GOT3 (cell line): ENCODE measurements at places on chromosomes 2 and 18.

DNA sequence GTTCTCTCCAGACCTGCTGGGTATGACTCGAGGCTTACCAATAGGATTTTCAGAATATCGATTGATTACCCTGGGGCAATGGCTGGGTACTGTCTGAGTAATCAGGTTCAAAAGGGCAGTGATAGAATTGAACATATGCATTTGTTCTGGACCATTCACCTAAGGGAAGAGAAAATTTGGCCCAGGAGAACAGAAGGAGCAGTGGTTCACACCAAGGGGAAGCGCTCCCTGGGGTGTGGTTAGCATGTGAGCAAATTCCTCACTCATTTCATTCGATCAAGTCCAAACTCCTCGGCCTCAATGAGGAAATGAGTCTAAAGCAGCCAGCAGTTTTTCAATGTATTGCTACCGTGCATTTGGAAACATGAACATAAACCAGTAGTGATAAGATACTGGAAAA, 55.6 kb downstream of the CYP26B1 start:
- DNase-seq, result no peak

DNA sequence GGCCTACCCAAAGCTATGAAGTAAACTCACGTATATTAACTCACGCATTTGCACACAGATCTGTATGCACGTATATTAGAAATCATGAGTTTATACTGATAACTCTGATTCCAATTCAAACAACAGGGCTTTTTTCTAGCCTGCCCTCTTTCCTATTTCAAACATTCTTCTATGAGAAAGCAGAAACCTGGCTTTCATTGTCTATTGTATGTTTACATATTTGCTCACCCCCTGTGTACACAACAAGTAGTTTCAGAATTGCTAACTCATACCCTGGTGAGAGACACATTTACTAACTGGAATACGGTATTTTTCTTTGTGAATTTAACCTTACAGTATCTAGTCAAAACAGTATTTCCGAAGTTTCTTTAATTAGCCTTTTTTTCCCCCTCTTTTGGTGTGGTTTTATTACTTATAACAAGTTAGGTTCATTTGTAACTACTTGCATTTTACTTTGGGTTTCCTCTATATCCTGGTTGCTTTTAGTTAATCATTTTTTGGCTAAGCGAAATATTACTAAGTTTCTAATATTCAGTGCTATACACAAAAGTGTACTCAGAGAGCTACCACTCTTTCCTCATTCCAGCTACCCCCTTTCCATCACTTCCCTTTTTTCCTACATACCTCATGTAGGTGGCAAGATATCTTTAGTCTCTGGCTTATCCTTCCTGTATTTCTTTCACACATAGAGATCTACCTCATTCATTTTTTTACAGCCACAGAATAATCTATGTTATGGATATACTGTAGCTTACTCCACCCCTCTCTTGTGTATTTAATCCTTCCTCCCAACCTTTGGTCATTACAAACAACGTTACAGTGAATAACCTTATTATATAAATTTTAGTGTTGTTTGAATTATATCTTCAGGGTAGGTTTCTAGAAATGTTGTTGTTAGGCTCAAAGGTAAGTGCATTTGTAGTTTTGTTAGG, 112.7 kb upstream of the BCL2L11 start:
- DNase-seq, result no peak

DNA sequence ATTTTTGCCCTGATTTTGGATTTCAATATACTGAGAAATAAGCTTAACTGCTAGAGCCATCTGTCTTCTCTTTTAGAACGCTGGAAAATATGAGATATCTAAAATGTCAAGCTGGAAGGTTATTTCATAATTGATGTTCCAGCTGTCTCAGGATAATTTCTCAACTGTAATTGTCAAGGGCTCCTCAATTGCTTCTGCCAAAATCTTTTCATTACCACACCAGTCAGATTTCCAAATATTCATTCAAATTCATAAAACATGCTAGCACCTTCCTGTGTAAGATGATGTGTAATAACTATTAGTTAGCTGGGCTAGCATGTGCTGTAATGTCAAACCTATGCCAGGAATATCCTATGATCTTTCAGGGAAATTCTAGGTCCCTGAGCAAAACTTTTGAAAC, 88.1 kb downstream of the TNFRSF11A start:
- DNase-seq, result no peak

DNA sequence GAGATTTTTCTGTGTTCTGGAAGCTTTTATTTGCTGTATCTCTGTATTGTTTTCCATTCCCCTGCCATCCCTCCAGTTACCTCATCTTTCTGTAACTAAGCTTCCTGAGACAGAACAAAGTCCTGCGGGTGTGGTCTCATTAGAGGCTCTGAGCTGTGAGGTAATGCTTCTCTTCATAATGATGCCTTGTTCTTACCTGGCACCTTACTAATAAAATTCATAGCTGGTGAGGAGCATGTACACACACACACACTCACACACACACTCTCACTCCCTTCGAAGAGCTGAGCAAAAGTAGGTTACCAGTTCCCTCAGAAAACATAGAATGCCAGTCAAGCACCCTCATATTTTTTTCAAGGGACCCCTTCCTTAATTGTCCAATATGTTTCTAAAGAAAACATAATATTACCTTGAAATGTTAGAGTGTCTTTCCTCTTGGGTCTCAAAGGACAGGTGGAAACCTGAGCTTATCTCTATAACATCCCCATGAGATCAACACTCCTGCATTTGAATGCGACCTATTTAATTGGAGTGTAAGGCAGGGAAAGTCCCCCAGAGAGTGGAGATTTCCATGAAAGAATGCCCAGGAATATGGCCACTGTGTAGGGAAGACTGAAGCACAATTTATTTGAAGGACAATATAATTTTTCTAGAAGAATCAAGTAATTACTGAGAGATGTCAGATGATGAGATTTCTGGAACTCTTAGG, 161.6 kb upstream of the NCK2 start:
- DNase-seq, result no peak

DNA sequence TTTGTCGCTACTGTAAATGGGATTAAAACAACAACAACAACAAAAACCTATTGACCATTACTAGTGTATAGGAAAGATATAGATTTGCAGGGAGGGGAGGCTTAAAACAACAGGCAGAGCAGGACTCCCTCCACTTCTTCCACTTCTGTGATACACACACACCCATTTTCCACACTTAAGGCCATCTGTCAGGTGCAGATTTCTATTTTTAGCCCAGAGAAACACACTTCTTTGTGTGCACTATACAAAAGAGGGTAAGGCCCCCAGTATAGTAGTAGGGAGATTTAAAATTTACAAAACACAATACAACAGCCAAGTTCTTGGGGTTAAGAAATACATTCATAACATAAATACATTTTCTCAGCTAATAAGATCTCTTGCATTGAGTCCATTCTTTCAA, 22.4 kb downstream of the PTPN2 start:
- DNase-seq, result no peak

DNA sequence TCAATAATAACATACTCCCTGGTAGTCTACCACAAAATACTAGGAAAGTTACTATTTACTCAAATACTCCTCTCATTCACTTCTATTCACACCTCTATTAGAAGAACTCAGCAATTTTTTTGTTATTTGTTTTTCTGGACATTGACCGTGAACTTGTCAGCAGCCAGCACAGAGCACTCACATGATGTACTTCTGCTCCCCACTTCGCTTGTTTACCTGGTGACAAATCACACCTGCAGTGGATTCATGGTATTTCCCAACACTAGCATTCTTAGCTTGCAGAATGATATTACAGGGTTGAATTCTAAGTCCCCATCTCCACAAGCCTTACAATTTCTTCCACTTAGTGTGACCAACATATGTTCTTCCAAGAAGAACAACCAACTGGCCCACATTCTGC, 238.2 kb downstream of the SATB2 start:
- no peak for DNase-seq

DNA sequence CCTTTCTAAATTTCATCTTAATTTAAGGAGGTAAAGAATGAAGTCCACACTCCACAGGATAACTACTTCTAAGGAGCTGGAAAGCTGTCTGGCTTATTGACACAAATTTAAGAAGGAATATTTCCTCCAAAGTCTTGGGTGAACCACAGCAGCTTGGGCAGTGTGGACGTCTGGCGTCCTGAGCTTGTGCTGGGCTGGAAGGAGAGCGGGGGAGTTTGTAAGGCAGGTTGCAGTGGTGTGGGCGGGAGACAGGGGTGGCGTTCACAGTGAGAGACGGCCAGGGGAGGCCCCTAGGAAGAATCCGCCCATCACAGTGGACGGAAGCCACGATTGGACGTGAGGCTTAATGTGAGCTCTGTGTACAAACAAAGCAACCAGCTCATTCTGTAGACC, 25.7 kb downstream of the ADI1 start:
- DNase-seq, result no peak

GRCh38 chr2:113406114-113406513, 31.4 kb upstream of the ZNG1B start:
- DNase-seq, result no peak

DNA sequence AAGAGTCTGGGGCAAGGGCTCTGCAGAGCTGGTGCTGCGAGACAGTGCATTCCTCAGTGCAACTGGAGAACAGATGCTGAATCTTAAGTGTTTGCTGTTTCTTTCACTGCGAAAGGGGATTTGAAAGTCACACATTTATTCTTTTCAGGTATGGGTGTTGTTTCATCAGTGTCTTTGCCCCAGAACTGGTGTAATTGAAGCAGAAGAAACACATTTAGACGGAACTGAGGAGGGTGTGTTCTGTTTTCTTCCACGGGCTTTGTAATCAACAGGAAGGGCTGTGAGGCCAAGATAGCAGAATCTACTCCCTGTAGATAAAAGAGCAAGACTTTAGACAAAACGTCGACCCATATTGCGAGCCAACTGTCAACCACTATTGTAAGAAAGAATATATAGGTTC, 151.9 kb downstream of the EPHA4 start:
- no peak for DNase-seq

DNA sequence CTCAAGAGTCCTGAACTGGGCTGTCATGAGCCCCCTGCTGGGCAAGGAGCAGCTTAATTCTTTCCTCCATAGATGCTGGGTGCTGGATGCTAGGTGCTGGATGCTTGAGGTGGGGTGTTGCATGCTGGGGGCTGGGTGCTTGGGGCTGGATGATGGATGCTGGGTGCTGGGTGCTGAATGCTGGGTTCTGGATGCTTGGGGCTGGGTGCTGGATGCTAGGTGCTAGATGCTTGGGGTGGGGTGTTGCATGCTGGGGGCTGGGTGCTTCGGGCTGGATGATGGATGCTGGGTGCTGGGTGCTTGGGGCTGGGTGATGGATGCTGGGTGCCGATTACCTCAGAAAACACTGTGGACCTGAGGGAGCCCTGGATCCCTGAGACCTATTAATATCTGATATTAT, 837.7 kb downstream of the GALR1 start:
- DNase-seq, result no peak

DNA sequence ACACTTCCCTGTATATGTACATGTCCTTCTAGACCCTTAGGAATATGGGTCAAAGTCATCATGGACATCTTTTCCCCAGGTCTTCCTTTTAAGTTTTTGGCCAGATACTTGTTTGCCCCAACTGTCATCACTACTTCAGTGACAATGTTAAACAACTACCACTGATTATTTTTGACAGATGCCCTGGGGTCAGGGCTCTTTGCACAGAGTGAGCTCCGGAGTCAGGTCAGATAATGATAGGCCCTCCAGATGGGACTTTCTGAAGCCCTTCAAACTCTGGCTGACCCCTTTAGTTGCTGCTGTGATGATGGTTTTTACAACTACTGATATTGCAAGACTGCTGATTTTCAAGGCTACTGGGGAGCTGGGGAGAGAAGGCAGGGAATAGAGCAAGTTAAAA, 449.4 kb upstream of the HS6ST1 start:
- DNase-seq, result no peak

DNA sequence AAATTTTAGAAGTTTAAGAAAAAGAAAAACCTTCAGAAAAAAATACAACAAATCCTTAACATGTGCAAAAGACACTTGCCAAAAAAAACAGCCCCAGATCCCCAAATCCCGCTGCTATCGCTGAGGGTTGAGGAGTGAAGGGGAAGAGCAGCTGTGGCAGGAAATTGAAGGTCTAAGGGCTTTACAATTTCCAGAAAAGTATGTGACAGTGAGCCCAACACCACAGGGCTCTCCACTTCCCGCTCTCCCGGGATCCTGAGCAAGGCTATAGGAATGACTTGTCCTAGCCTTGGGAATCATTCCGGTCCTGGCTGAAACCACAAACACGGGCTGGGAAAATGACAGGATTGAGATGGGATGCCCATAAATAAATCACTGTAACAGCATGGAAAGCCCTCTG, 191.4 kb downstream of the TMEM163 start:
- DNase-seq, result no peak

DNA sequence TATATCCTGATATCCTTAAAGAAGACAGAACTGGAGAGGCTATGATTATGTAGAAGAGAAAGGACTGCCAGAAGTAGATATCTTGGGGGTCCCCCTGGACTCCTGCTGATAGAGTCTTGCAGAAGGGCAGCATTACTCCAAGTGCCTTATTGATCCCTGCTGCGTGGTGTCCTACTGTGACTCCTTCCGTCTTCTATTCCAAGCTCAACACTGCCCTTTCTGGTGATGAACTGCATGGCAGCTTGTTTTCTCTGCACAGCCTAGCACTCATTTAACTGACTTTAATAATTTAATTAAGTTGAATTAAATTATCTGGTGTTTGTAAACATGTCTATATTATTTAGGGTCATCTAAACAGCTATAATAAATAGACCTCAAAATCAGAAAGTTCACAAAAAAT, 194.1 kb upstream of the DSEL start:
- no peak for DNase-seq

GRCh38 chr18:73933685-73934084, 213.9 kb downstream of the FBXO15 start:
- DNase-seq, result no peak

DNA sequence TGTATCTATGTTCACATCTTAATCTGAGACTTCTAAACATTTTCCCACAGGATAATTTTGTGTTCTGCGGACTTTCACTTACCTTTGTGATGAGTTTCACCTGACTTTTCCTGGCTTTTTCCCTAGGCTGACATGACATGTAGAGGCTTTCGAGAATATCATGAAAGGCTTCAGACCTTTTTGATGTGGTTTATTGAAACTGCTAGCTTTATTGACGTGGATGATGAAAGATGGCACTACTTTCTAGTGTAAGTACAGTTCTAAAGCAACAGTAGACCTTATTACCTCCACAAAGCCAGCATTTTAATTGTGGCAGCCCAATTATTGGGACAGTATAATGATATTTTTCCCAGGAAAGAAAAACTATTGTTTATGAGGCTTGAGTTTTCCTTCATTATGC, 34.1 kb upstream of the METAP1D start:
- no peak for DNase-seq

- no peak for DNase-seq
Measured at GRCh38 chr2:144402251-144402650, 117.7 kb downstream of the ZEB2 start.

- no peak for DNase-seq
Measured at GRCh38 chr2:216590780-216591179, 42.4 kb upstream of the IGFBP2 start.
